Putamen (tissue), 1 donor: ENCODE measurements at places on chromosomes 2 and 18.

GRCh38 chr2:227623226-227623625 is 5.9 kb downstream of the SCYGR4 start:
- no peak for DNase-seq

- no peak for DNase-seq
Measured at GRCh38 chr18:1928711-1929110, 642.6 kb downstream of the METTL4 start.

- DNase-seq, result peak; percentile 79
Measured at GRCh38 chr2:182924306-182924705, 57.9 kb upstream of the FRZB start.

GRCh38 chr2:37198681-37199065 is 2.4 kb downstream of the CEBPZOS start:
- DNase-seq, result no peak

- DNase-seq, result no peak
Measured at GRCh38 chr2:28346587-28346986, 46.1 kb upstream of the FOSL2 start.

DNA sequence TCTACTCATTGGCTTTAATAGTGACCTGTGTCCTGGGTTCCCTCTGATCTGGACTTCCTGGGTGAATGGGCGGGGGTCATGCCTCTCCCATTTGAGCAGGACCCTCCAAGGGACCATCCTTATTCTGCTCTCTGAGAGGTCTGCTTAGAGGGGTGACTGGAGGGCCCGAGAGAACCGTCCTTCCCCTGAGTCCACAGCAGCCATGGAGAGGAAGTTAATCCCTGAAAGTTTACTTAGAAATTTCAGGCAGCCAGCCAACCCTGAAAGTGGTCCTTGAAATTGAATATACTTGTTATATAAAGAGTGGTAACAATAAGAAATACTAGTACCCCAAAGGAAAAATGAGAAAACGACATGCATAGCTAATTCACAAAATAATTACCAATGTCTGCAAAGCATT is 226.1 kb downstream of the DYSF start:
- DNase-seq, result no peak
